Esophagus squamous epithelium (tissue), 5 donors: ENCODE measurements at places on chromosomes 16 and 17.

- peak; percentile 25 for DNase-seq
Measured at GRCh38 chr17:44919885-44920564, 4.7 kb upstream of the GFAP start.

- DNase-seq, result no peak
Measured at GRCh38 chr16:85491058-85491771, 121.9 kb upstream of the GSE1 start.

DNA sequence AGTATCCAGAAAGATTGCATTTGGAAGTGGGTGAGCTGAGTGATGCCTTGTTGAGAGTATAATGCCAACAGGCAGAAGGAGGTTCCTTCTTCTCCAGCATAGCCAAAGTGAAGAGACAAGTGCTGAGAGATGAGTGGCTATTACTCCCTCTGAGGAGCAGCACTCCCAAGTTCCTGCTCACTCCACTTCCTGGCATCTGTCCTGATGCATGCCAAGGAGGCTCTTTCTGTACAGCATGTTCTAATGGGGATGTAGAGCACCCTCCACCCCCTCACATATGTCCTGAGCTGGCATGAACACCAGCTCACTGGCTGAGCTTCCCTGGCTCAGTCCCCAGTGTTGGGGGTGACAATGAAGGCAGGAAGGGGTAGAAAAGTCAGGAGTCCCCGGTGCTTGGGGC, 44.2 kb upstream of the DNAH9 start:
- no peak for DNase-seq

GRCh38 chr17:43983515-43984411, 20.7 kb upstream of the NAGS start:
- no peak for DNase-seq

- no peak for DNase-seq
Measured at GRCh38 chr17:16300554-16300953, 52.7 kb downstream of the CENPV start.

GRCh38 chr17:31573047-31573446, 181.6 kb downstream of the RAB11FIP4 start:
- DNase-seq, result no peak

- DNase-seq, result no peak
Measured at GRCh38 chr16:29974291-29975133, 844 bp downstream of the TAOK2 start.

DNA sequence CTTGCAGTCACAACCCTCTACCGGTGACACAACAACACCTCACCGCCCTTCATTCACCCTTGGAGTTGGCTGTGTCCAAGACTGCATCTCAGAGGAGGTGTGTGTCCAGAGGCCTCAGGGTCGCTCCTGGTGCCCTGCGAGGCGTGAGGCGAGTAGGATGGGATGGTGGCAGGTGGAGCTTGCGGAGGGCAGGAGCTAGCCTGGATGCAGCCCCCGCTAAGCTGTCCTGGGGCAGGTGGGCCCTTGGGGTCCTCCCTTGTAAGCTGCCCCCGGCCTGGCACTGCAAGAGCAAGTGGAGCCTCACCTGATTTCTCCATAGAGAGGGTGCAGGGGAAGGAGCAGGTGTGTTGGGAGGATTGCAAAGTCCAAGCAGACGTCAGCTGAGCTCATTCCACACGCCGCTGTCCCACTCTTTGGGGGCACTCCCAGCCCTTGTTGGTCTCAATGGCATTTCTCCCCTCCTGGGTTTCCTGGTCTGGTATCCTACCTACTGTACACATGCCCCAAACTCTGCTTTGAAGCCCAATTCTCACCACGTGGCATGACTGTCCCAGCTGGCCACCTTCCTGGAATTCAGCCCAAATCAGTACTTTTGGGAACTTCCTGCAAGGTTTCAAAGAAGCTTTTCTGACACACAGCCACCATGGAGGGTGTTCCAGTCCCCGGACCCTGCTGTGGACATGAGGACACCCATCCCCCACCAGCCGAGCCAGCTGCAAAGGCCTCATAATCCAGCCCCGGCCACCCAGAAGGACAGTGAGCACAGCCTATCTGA, 18.1 kb upstream of the ICAM2 start:
- no peak for DNase-seq

DNA sequence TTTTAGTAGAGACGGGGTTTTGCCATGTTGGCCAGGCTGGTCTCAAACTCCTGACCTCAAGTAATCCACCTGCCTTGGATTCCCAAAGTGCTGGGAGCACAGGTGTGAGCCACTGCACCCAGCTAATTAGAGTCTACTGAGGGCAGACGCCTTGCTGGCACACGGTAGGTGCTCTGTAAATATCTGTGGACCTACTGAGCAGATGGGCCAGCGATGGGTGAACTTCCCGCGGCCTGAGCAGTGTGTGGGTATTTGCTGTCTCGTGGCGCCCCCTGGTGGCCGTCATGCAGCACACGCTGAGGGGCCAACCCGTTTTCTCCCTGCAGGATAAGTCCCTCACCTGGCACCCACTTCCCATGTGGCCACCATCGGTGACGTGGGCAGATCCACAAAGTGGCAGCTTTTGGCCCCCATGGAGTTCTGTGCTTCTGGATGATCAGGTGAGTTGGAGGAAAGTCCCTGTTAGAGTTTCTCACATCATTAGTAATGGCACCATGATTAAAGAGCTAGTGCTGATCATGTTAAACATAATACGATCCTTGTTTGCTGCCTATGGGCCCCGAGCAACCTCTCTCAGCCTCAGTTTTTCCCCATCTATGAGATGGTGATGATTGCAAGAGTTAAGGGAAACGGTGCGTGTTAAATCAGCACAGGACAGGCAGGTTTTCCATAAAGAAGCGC, 40.7 kb downstream of the ZDHHC7 start:
- no peak for DNase-seq

GRCh38 chr16:56345406-56346050, 79.8 kb downstream of the AMFR start:
- no peak for DNase-seq

DNA sequence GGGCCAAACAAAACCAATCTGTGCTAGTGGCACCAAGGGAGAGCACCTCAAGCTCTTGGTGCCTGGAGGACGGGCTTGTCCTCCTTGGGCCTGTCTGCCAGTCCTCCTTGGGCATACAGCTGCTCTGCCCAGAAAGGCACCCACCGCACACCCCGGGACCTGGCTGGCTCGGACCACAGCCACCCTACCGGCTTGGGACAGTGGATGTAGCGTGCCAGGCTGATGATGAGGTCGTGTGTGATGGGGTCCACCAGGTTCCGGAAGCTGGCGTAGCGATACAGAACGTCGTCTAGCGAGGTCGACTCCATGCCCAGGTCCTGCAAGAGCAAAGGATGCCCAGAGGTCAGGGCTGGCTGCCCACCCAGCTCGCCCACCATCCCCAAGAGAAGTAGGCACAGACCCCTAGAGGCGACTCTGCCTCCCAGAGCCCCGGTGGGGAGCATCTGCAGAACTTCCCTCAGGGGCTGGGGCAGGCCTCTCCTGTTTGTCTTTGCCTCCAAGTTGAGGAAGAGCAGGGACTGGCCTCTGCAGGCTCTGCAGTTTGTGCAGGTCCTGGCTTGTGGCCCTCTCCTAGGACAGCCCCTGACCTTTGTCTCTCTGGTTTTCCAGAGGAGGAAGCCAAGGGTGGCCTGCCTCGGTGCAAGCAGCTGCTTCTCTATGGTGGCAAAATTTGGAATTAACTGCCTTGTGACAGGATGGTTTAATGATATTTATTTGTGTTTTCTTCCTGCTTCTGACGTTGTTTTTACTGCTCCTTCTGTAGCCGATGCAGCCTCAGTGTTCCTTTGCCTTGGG, 29.7 kb downstream of the LRRC75A start:
- DNase-seq, result no peak
